ENCODE measurements at places on chromosomes 4 and X.

DNA sequence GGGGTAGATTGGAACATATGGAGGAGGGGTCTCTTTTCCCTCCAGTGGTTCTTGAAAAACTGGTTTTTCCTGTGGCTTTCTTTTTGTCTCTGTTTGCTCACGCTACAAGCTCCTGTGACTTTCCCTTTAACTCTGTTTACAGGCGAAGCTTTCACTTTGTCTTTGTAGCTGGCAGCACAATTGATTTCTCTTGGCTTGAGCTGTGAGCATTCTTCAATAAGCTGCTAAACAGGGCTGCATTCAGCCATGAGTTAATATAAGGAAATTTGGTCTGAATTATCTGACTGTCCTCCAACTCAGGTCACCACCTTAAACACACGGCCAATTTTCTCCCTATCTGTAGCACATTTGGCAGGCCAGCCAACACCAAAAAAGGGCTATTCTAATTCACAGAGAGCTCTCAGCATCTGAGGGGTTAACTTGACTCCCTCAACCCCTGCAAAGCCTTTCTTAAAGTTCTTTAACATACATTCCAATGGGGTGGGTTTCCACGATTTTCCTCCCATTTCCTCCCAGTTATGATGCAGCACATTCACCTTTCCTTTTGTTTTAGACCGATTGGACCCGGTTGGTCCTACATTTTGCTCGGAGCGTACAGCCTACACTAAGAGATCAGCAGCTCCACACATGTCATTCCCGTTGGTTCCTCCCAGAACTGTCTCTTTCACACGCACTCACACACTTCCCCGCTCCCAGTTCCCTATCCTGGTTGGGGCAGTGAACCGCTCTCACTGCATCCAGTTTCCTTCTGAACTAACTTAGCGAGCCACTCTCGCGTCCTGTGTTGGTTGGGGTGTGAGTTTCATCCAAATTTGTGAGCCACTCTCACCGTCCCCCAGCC lies 45.4 kb downstream of the UGT2A3 start:
- DNase-seq, result no peak

GRCh38 chr4:55604996-55605395 lies 13.0 kb upstream of the PDCL2 start:
- no peak for DNase-seq

DNA sequence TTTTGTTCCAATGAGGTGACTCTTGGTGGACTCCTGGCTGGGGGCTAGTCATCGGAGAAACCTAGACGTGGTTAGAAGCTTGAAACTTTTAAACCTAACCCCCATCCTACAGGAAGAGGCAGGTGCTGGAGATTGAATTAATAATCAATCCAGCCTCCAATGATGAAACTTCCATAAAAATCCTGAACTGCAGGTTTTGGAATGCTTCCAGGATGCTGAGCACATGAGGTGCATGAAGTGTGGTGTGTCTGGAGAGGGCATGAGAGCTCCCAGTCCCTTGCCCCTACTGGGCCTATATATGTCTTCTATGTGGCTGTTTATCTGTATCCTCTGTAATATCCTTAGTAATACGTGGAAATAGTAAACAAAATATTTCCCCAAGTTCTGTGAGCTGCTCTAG lies 90.7 kb upstream of the PDHA2 start:
- no peak for DNase-seq

DNA sequence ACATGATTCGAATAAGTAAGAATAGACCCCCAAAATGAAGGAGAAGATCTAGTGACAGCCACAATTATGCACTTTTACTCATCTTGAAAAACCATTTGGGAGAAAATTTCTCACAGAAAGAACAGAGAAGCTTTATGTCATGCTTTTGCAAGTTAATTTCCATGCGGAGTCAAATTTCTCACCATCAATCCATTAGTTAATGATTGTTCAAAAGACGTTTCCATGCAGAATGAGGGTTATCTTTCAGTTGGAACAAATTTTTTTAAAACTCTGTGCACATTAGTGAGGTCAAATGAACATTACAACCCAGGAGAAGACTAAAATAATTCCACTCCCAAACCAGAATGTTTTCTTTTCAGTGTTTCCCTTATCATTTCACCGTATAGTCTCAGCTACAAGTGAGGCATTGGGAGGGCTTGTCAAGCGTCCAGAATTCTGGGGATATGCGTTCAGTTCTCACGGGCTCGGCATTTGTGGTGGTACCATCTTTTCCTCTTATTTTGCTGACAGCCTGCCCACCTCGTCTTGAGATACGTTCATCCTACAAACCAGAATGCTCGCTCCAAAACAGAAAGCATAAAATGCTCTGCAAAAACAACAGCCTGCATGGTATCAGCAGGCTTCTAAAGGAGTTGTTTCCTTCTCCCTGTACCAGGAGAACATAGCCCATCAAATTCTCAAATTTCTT lies 130.8 kb upstream of the TBL1X start:
- DNase-seq, result no peak

GRCh38 chrX:39749135-39749534 lies 348.6 kb downstream of the BCOR start:
- DNase-seq, result no peak

DNA sequence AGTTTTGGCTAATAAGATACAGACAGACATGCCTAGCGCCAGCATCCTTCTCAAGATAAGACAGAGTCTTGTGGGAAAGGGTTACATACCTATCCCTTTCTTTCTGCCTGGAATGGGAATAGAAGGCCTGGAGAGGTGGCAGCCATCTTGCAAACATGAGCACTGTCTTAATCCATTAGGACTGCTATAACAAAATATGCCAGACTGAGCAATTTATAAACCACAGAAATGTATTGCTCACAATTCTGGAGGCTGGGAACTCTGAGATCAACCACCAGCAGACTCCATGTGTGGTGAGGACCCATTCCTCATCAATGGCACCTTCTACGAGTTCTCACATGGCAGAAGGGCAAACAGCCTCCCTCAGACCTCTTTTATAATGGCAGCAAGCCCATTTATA lies 26.5 kb upstream of the NEIL3 start:
- no peak for DNase-seq
